Aorta (tissue), 5 donors: ENCODE measurements at places on chromosomes 1 and 21. TPM values are rescaled to one million over a fixed set of nuclear protein-coding genes. Genes with fewer than 3 reads are reported as not detected.

Gene BEST4
- total RNA-seq: 0.32 TPM

DNA sequence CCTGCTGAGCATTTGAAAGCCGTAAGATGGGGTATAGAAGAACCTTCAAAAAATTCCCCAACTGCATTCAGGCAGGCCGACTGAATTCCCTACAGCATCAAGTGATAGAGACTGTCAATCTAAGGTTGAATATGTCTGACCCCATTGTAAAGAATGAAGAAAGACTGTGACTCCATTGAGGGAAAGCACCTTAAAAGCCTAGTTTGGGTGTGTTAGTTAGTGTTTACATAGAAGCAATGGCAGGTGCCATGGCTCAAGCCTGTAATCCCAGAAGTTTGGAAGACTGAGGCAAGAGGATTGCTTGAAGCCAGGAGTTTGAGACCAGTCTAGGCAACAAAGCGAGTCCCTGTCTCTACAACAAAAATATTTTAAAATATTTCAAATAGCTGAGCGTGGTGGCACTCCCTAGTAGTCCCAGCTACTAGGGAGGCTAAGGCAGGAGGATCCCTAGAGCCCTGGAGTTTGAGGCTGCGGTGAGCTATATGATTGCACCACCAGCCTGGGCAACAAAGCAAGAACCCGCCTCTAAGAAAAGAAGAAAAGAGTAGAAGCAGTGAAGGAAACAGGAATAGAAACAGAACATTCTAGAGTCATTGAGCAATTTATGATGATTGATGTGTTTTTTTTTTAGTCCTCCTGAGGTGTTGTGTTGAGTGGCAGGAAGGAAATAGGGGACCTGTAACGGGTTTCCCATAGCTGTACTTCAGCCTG, 15.4 kb downstream of the POLR3GL start:
- peak; percentile 63 for DNase-seq
- H3K4me1 ChIP-seq: peaks cover 6% of the 10 kb centered on the region
- H3K27me3 ChIP-seq: no peaks in the 10 kb centered on the region

Gene OLFM3
- not detected for total RNA-seq

- no peaks in the 10 kb centered on the region for H3K27me3 ChIP-seq
- peaks cover 9% of the 10 kb centered on the region for H3K4me1 ChIP-seq
- H3K4me3 ChIP-seq: no peak overlapping the region
- no peak for DNase-seq
- H3K36me3 ChIP-seq: no peaks in the 10 kb centered on the region
Measured at GRCh38 chr1:56562891-56563452, 16.4 kb downstream of the PLPP3 start.

GRCh38 chr21:38273745-38274542, 17.2 kb downstream of the KCNJ15 start:
- H3K27me3 ChIP-seq: no peaks in the 10 kb centered on the region
- no peaks in the 10 kb centered on the region for H3K36me3 ChIP-seq
- H3K27ac ChIP-seq: no peak overlapping the region
- H3K4me1 ChIP-seq: no peaks in the 10 kb centered on the region
- DNase-seq: no peak
- H3K4me3 ChIP-seq: no peak overlapping the region

DNA sequence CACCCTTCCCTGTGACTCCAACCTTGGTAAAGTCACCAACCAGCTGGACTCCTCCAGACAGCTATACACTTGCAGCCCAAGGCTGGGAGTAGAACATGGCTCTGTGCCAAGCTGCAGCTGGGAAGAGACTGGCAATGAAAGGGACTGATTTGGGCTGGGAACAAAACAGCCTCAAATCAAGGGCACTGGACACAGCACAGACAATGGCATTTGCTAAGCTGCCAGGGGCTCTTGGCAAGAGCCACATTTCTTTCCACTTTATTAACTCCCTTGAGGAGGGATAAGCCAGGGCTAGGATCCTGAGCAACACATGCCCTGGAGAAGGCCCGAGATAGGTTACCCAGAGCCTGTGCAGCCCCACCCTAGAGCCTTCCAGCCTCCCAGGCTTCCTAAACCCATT, 12.0 kb downstream of the SYT11 start:
- H3K4me1 ChIP-seq: no peaks in the 10 kb centered on the region
- H3K27ac ChIP-seq: no peak overlapping the region
- no peak overlapping the region for H3K4me3 ChIP-seq
- no peaks in the 10 kb centered on the region for H3K27me3 ChIP-seq
- peak; percentile 67 for DNase-seq
- H3K36me3 ChIP-seq: peaks cover 10% of the 10 kb centered on the region

- no peak overlapping the region for H3K27ac ChIP-seq
- H3K27me3 ChIP-seq: no peaks in the 10 kb centered on the region
- no peaks in the 10 kb centered on the region for H3K4me1 ChIP-seq
- H3K36me3 ChIP-seq: no peaks in the 10 kb centered on the region
- no peak overlapping the region for H3K4me3 ChIP-seq
- no peak for DNase-seq
Measured at GRCh38 chr1:163442895-163443294, 121.1 kb downstream of the NUF2 start.

DNA sequence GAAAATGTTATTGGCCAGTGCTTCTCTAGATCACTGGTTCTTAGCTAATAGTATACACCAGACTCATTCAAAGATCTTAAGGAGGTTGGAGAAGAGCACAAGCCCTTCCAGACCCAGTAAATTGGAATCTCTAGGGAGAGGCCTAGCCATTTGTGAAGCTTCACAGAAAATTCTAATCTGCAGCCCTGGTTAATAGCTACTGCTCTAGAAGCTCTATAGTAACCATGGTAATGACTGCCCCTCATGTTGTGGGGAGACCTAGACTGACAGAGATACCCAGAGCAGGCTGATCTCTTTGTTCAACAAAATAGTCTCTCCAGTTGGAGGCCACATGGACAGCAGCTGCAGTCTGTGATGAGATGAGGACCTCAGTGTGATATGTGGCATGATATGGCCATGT, 31.7 kb downstream of the ARID1A start:
- no peak overlapping the region for H3K27ac ChIP-seq
- H3K4me3 ChIP-seq: no peak overlapping the region
- H3K27me3 ChIP-seq: no peaks in the 10 kb centered on the region
- H3K36me3 ChIP-seq: peaks cover 3% of the 10 kb centered on the region

Gene TCHH
- total RNA-seq: 0.16 TPM

GRCh38 chr1:168601051-168601450, 24.6 kb downstream of the XCL1 start:
- no peaks in the 10 kb centered on the region for H3K36me3 ChIP-seq
- no peak overlapping the region for H3K4me3 ChIP-seq
- H3K27me3 ChIP-seq: no peaks in the 10 kb centered on the region
- H3K27ac ChIP-seq: no peak overlapping the region
- H3K4me1 ChIP-seq: peaks cover 2% of the 10 kb centered on the region

Gene LAD1
- 0.71 TPM for total RNA-seq

Gene PRELP
- total RNA-seq: 174 TPM

Gene SLC25A34
- 4.3 TPM for total RNA-seq

- H3K27me3 ChIP-seq: no peaks in the 10 kb centered on the region
- H3K4me1 ChIP-seq: no peaks in the 10 kb centered on the region
- H3K4me3 ChIP-seq: no peak overlapping the region
- H3K27ac ChIP-seq: no peak overlapping the region
- no peak for DNase-seq
- H3K36me3 ChIP-seq: no peaks in the 10 kb centered on the region
Measured at GRCh38 chr1:183778568-183779433, 26.1 kb upstream of the RGL1 start.

Gene TRIM45
- 5.0 TPM for total RNA-seq

- H3K36me3 ChIP-seq: peaks cover 3% of the 10 kb centered on the region
- H3K4me3 ChIP-seq: no peak overlapping the region
- no peak overlapping the region for H3K27ac ChIP-seq
- DNase-seq: no peak
Measured at GRCh38 chr1:98737835-98738234, 76.3 kb downstream of the SNX7 start.

DNA sequence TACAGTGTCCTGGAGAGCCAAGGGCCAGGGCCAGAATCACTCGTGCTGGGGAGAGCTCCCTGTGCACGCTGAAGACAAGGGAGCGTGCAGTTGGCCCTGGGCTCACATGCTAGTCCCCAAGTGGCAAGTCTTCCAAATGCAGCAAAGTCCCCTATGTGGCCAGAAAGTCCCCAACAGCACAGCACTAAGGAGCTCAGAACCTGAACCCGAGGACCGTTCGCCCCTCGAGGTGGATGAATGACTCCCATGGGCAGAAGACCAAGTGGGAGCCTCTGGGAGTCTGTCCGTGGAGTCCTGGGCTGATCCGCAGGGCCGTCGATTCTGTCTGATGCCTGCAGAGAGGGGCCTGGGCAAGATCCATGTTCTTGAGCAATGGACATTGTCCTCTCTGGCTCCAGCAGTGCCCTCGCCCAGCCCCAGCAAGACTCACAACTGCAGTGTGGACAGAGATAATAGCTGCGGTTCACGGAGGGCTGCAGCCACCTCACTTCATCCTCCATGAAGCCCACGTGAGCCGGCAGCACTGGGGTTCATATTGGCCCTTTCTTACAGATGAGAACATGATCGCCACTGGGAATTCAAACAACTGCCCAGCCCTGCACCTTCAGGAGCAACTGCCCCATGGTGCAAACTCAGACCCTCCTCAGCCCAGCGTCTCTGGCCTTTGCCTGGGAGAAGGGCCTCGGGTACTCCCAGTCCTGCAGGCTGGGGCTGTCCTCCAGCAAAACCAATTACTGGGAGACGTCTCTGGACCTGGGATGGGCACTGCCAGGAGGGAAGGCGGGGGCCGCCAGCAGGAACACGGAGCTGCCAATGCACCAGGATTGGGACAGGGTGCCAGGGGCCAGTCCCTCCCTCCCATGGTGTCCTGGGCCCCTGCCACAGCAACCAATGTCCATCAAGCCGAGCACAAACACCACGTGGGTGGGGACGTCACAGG, 243.7 kb downstream of the NPHP4 start:
- H3K4me3 ChIP-seq: no peak overlapping the region
- no peaks in the 10 kb centered on the region for H3K4me1 ChIP-seq
- no peaks in the 10 kb centered on the region for H3K27me3 ChIP-seq
- peak; percentile 43 for DNase-seq

Gene LCE3D
- not detected for total RNA-seq

GRCh38 chr1:94055459-94056122, 65.4 kb downstream of the ABCA4 start:
- H3K4me3 ChIP-seq: no peak overlapping the region
- H3K4me1 ChIP-seq: no peaks in the 10 kb centered on the region
- no peak for DNase-seq
- H3K27me3 ChIP-seq: no peaks in the 10 kb centered on the region
- no peak overlapping the region for H3K27ac ChIP-seq
- H3K36me3 ChIP-seq: no peaks in the 10 kb centered on the region

DNA sequence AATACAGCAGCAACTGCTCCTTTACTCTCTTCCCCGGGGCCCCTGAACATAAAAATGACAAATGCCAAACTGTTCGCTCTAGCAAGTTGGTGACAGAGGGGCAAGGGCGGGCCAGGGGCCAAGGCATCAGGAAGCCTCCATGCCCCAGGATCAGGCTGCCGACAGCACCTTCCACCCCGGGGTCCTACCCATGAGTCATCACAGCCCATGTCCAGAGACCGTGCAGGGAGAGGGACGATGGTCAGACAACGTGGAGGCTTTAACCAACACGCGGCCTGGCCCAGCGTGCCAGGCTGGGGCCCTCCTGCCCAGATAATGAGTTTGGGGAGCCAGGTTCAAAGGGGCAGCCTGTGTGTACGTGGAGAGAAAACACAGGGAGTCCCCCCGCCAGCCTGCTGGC, 90.5 kb downstream of the CASZ1 start:
- no peak for DNase-seq
- H3K27me3 ChIP-seq: no peaks in the 10 kb centered on the region
- H3K4me1 ChIP-seq: no peaks in the 10 kb centered on the region
- H3K36me3 ChIP-seq: no peaks in the 10 kb centered on the region
- H3K27ac ChIP-seq: no peak overlapping the region

DNA sequence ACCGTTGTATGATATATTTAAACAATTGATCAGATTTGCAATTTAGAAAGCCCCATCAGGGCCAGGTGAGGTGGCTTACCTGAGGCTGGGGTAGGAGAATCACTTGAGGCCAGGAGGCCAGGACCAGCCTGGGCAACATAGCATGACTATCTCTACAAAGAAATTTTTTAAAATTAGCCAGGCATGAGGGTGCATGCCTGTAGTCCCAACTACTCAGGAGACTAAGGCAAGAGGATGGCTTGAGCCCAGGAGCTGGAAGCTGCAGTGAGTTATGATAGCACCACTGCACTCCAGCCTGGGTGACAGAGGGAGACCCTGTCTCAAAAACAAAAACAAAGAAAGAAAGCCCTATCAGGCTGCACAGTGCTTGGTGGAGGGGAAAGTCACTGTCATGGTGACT, 159.9 kb upstream of the RAB4A start:
- H3K27ac ChIP-seq: peak overlapping the region; percentile 1
- no peak for DNase-seq
- H3K36me3 ChIP-seq: no peaks in the 10 kb centered on the region
- H3K27me3 ChIP-seq: no peaks in the 10 kb centered on the region

Gene FBLIM1
- total RNA-seq: 418 TPM

Gene OR2T29
- not detected for total RNA-seq

Gene ZNF697
- total RNA-seq: 6.0 TPM

GRCh38 chr1:205627956-205628355, 3.9 kb downstream of the ELK4 start:
- no peak for DNase-seq
- no peak overlapping the region for H3K4me3 ChIP-seq
- H3K4me1 ChIP-seq: peaks cover 3% of the 10 kb centered on the region
- no peaks in the 10 kb centered on the region for H3K36me3 ChIP-seq
- no peak overlapping the region for H3K27ac ChIP-seq
- no peaks in the 10 kb centered on the region for H3K27me3 ChIP-seq

Gene TCHHL1
- not detected for total RNA-seq

- H3K4me3 ChIP-seq: no peak overlapping the region
- H3K36me3 ChIP-seq: no peaks in the 10 kb centered on the region
- DNase-seq: no peak
- no peak overlapping the region for H3K27ac ChIP-seq
- no peaks in the 10 kb centered on the region for H3K27me3 ChIP-seq
Measured at GRCh38 chr1:170032531-170033280, 41.8 kb downstream of the KIFAP3 start.

DNA sequence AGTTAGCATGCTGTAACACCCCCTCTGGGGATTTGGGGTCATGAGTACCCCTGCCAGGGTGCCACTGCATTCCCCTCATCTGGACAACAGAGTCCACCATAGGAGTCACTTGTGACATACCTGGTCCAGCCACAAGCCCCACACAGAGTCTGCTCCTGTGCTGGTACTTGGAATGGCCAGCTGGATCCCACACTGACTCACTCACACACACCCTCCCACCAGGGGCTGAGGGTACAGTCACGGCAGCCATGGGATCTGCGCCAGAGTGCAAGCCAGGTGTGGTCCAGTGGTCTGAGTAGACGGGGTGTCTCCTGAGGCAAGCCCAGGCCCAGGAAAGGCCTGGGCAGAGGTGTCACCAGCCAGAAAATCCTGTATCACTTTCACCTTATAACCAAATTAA, 67.7 kb downstream of the MRPL39 start:
- H3K36me3 ChIP-seq: no peaks in the 10 kb centered on the region
- H3K27me3 ChIP-seq: no peaks in the 10 kb centered on the region
- H3K4me3 ChIP-seq: no peak overlapping the region
- H3K27ac ChIP-seq: no peak overlapping the region

DNA sequence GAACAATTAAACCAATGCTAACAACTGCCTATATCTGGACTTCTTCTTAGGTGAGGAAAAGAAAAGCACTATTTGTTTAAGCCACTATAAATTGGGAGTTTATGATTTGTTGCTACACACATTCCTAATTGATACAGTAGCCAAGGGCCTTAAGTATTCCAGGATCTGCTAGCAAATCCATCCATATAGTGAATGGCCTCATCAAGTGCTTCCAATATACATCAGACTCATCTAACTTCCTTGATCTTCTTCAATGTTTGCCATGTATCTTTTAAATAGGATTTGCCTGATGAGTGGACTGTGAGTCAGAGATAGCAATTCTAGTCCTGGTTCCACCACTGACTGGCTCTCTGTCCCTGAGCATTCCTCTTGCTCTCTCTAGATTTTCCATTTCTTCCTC, 430.2 kb downstream of the OMA1 start:
- no peak for DNase-seq
- no peaks in the 10 kb centered on the region for H3K36me3 ChIP-seq
- H3K27ac ChIP-seq: no peak overlapping the region
- H3K4me1 ChIP-seq: peaks cover 1% of the 10 kb centered on the region
- H3K4me3 ChIP-seq: no peak overlapping the region
